ENCODE measurements at places on chromosomes 2 and 18. TPM values are rescaled to one million over a fixed set of nuclear protein-coding genes. Genes with fewer than 3 reads are reported as not detected.

CDH19 gene
- total RNA-seq: 9.6 TPM

NEDD4L gene
- total RNA-seq: 20.9 TPM

DLX1 gene
- total RNA-seq: not detected

RGPD4 gene
- 0.33 TPM for total RNA-seq

CNGA3 gene
- not detected for total RNA-seq

RTP5 gene
- not detected for total RNA-seq

LRRC30 gene
- not detected for total RNA-seq

SCN3A gene
- total RNA-seq: 19.3 TPM

Measured in aorta (tissue), 5 donors.